ENCODE measurements at places on chromosomes 3 and 15. TPM values are rescaled to one million over a fixed set of nuclear protein-coding genes. Genes with fewer than 3 reads are reported as not detected.

The CRELD1 gene
- total RNA-seq = 13.2 TPM

The POC1A gene
- total RNA-seq = 10.0 TPM

The NRROS gene
- total RNA-seq = 2.9 TPM

The TRPM1 gene
- total RNA-seq = not detected

The CMTM8 gene
- total RNA-seq = 1.1 TPM

The HYAL3 gene
- 3.1 TPM for total RNA-seq

The RTP3 gene
- total RNA-seq = not detected

The TRPC1 gene
- total RNA-seq = 26.1 TPM

The CGNL1 gene
- 11.0 TPM for total RNA-seq

The UNC13C gene
- 0.81 TPM for total RNA-seq

The CCDC33 gene
- total RNA-seq = not detected

The SCAANT1 gene
- total RNA-seq = not detected

The GOLGA6L10 gene
- 0.49 TPM for total RNA-seq

The CD96 gene
- total RNA-seq = 0.09 TPM

The CCPG1 gene
- total RNA-seq = 249 TPM

The WNT7A gene
- total RNA-seq = not detected

The CFAP100 gene
- total RNA-seq = not detected

The GOLGA8N gene
- 5.7 TPM for total RNA-seq

The ARNT2 gene
- total RNA-seq = 9.4 TPM

The FBXW12 gene
- total RNA-seq = 0.27 TPM

The LDHAL6B gene
- not detected for total RNA-seq

The IL17RE gene
- total RNA-seq = 1.5 TPM

The GOLGA6L9 gene
- total RNA-seq = 1.2 TPM

The MESP2 gene
- total RNA-seq = 2.9 TPM

The ATP10A gene
- total RNA-seq = 4.4 TPM

The WNT5A gene
- total RNA-seq = 42.4 TPM

The IGDCC3 gene
- 0.25 TPM for total RNA-seq

The GABRB3 gene
- total RNA-seq = 2.2 TPM

The SLC2A2 gene
- total RNA-seq = not detected

The IQCF5 gene
- not detected for total RNA-seq

The CLRN1 gene
- total RNA-seq = not detected

The P2RY14 gene
- 0.41 TPM for total RNA-seq

The PRR20G gene
- not detected for total RNA-seq

The ZNF621 gene
- total RNA-seq = 13.0 TPM

The TMC3 gene
- under 0.01 TPM for total RNA-seq

The C3orf20 gene
- total RNA-seq = not detected

The SLC12A1 gene
- under 0.01 TPM for total RNA-seq

The LSMEM2 gene
- total RNA-seq = not detected

The GOLGA8S gene
- total RNA-seq = under 0.01 TPM

The RBSN gene
- 29.6 TPM for total RNA-seq

The BLOC1S6 gene
- 105 TPM for total RNA-seq

The MITF gene
- total RNA-seq = 6.1 TPM

The LPP gene
- 33.2 TPM for total RNA-seq

The BOC gene
- 16.9 TPM for total RNA-seq

The SEMA5B gene
- total RNA-seq = 0.41 TPM

The POPDC2 gene
- 1.6 TPM for total RNA-seq

The RARB gene
- 3.1 TPM for total RNA-seq

The TERC gene
- total RNA-seq = 124 TPM

The ULK3 gene
- total RNA-seq = 17.7 TPM

The RBPMS2 gene
- 0.09 TPM for total RNA-seq

The ADPGK gene
- total RNA-seq = 43.9 TPM
